CD4-positive, alpha-beta T cell treated with Interleukin-6 at 100 ng/mL for 8 hours (primary cell): ENCODE measurements at places on chromosomes 1 and 21.

DNA sequence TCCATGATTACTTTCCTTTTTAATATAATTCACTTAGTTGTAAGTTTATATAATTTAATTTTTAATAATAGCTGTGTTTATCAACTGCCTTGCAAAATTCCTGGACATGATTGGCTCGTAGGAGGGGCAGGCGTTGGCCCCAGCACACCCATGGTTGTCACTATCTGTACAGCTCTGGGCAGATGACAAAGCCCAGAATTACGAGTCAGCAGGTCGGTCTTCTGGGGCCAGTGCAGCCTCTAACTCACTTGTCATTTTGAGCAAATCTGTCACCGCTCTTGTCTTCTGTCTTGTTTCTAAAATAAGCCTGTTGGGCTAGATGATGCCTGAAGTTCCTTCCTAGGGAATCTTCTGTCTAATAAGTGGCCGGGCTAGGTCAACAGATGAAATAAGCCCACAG lies 21.4 kb upstream of the LRRC38 start:
- no peak for DNase-seq

GRCh38 chr1:183551924-183552323 lies 38.3 kb downstream of the NCF2 start:
- no peak for DNase-seq

DNA sequence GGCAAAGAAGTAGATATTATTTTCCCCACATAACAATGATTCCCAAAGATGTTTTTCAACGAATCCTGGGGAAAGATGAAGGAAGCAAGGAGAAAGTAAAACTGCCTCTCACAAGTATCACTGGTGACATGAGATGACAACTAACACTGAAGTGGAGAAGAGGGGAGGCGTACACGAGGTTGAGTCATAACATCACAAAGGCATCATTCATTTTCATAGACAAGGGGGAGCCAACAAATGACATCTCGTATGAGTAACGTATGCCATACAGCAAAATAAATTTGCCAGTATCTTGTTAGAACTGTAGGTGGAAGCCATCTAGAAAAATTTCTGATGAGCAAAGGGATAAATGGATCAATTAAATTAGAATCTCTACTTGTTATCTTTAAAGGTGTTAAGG lies 56.6 kb downstream of the ATP1B1 start:
- DNase-seq, result no peak

DNA sequence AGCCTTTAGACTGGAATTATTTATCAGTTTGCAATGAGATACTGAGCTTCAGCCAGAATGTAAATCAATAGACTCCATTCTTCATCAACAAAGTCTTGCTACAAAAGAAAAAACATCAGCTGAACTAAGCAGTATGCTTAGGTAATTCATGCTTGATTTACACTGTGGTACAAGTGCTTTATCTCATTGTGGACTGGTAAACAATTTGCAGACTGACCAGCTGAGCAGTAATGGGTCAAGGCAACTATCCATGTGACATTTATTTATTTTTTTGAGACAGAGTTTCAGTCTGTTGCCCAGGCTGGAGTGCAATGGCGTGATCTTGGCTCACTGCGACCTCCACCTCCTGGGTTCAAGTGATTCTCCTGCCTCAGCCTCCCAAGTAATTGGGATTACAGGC lies 39.8 kb upstream of the SYT2 start:
- DNase-seq, result no peak

DNA sequence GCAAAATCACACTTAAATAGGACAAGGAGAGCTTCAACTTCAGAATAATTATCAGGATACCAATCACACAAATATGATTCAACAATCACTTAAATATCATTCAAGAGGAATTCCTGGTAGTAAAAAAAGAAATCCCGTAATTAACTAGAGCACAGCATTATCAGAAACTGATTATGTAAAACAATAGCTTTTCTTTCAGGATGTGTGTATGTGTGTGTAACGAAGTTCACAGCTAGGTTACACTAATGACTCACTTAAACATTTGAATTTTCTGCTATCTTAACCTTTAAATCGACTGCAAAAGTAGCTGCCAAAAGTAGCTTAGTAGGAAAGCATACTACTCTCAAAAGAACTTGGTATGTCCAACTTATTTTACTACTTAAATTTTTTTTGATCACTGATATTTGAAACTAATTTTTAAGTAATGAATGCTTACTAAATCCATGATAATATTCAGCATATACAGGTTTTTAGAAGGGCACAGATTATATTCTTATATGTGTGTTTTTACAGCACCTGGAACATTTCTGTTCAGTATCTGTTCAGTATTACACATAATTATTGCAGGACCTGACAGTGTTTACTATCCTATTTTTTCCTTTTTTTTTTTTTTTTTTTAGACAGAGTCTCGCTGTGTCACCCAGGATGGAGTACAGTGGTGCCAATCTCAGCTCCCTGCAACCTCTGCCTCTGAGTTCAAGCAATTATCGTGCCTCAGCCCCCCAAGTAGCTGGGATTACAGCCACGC lies 4.2 kb downstream of the RERE start:
- no peak for DNase-seq

- no peak for DNase-seq
Observed at GRCh38 chr1:180080439-180080838, 74.2 kb upstream of the QSOX1 start.

DNA sequence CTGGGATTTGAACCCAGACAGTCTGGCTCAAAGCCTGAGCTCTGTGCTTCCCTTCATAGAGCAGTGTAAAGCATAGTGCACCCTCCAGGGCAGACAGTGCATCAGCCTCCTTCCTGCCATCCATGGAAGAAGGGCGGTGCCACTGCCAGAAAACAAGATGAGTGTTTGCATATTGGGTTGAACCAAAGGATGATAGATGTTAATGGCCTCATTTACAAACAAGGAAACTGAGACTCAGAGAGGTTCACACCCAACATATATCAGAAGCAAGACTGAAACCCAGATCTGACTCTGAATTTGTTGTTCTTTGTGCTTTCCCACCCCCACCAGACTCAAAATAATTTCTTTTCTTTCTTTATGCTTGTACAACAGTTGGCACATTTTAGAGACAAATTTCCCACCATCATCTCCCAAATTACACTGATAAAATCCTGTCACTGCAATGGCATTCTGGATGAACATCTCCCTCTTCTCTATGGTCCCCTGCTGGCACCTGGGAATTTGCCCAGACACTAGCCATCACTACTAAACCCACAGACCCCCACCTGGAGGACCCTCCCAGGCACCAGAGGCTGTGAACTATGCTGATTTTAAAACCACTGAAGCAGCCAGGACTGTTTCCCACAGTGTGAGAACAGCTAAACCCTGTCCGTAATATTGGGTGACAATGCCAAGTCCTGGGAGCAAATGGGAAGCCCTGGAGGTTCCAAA lies 45.4 kb upstream of the MPZL1 start:
- no peak for DNase-seq

- no peak for DNase-seq
Observed at GRCh38 chr1:162391790-162392563, 10.4 kb downstream of the C1orf226 start.

GRCh38 chr1:204479387-204480136 lies 15.0 kb downstream of the PIK3C2B start:
- DNase-seq, result no peak

- no peak for DNase-seq
Observed at GRCh38 chr1:204617256-204618147, 68.0 kb downstream of the LRRN2 start.

GRCh38 chr1:109892561-109893368 lies 17.9 kb upstream of the CSF1 start:
- DNase-seq, result no peak

DNA sequence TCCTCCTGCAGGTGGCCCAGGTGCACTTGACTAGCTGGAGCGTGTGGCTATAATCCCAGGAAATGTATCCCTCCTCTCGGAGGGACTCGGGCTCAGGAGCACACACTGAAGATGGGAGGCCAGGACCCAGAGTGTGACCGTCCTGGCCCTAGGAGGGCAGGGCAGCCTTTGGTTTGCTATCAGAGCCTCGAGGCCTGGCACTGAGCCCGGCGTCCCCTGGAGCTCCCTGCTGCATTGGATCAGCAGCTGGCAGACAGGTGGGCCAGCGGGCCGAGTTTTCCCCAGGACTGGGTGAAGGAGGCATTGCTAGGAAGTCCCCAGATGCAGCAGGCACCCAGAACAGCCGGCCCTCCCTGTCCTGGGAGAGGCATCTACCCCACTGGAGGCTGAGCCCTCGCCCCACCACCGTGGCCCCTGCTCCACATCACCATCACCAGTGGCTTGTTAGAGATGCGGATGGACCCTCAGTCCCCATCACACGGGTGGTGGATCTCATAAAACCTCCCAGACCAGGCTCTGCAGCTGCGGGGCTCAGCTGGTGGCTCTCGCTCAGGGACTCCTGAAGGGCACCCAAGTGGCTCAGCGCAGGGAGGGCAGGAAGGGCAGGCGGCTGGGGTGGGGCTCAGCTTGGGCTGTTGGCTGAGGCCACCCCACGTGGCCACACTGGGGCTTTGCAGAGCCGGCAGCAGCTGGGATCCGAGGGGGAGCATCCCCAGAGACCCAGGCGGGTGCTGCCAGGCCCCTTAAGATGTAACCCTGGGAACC lies 32.7 kb upstream of the POFUT2 start:
- DNase-seq, result no peak

DNA sequence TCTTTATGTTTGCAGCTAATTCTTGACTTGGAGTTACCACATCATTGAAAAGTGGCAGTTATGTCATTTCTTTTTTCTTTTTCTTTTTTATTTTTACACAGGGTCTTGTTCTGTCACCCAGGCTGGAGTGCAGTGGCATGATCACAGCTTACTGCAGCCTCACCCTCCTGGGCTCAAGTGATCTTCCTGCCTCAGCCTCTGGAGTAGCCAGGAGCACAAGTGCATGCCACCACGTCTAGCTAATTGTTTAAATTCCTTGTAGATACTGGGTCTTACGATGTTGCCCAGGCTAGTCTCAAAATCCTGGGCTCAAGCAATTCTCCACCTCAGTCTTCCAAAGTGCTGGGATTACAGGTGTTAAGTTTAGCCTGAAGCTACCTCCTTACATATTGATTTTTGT lies 52.1 kb upstream of the KANK4 start:
- no peak for DNase-seq

DNA sequence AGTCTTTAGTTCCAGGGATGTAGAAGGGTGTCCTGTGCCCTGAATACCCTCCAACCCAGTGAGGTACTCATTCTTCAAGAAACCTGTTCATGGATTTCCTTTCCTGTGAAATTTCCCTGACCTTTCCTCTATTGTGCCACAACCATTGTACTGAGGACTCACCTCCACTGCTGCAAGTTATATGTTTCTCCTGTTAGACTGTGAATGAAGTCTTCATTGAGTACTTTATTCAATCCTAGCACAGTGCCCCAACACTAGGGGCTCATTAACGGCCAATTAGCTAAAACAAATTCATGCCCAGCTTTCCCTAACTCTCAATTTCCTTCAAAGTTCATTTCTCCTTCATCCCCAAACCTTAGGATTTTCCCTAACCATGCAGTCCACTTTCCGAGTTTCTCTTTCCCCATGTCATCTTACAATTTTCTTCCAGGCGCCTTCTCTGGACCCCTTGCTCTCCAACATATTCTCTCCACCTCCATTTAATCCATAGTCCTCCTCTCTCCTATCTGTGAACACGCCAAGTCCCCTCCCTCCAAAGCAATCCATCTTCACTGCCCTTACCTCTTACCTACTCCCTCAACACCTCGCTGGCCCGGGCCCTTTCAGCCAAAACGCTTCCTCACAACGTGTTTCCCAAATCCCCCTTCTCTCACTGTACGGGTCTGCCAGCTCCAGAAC lies 1.3 kb downstream of the TRIM33 start:
- DNase-seq, result no peak

GRCh38 chr1:41427916-41428737 lies 56.4 kb downstream of the EDN2 start:
- DNase-seq, result no peak

- no peak for DNase-seq
Observed at GRCh38 chr21:37711836-37712568, 204.3 kb downstream of the KCNJ6 start.

DNA sequence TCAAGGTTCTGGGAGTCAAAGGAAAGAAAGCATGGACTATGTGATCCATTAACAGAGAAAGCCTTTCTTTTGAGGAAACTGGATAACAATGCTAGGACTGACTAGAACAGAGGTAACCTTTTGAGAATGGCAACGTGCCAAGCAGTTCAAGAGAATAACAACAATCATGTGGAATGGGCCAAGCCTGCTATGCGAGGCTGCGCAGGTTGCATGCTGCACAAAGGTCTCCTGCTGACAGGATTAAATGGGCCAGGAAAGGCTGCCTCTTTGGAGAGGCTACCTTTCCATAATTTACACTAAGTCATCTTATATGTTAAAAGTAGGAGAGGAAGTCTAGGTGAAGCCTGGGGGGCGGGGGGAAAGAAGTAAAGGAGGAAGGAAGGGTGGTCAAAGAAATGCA lies 5.8 kb downstream of the PCNX2 start:
- no peak for DNase-seq

DNA sequence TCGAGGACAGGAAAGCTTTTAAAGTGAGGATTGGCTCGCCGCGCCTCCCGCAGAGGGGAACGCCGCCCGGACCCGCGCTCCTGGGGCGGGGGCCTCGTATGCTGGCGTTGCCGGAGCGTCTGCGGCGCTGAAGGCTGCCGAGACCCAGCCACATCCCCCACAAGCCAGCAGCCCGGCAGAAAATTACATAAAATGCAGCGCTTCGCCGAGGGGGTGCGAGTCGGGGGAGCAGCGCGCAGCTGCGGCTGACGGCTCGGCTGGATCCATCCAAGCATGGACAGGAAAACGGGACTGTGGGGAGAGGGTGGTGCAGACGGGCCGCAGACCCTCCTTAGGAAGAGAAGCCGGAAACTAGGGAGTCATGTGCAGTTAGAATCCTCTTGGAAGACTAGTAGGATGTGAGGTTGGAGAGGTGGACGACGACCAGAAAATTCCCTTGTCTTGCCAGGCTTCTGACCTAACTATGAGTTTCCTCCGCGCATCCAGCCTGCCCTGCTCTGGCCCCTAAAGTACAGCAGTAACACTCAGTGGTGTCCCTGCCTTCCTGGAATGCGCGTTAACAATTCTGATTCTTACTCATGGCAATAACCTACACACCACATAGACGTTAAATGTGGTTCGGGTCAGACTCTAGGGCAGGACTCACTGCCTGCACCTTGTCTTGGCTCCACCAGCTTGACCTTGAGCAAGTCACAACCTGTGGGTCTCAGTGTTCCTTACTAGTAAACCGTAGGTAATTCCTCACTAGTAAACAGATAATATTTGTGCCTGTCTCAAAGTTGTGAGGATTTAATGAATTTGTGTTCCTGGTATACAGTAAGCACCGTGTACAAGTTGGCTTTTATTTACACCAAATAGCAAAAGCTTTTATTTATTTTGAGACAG lies 953 bp upstream of the BRWD1 start:
- DNase-seq, result peak; percentile 34

- DNase-seq, result no peak
Observed at GRCh38 chr1:151935894-151936602, 26.7 kb upstream of the THEM4 start.

DNA sequence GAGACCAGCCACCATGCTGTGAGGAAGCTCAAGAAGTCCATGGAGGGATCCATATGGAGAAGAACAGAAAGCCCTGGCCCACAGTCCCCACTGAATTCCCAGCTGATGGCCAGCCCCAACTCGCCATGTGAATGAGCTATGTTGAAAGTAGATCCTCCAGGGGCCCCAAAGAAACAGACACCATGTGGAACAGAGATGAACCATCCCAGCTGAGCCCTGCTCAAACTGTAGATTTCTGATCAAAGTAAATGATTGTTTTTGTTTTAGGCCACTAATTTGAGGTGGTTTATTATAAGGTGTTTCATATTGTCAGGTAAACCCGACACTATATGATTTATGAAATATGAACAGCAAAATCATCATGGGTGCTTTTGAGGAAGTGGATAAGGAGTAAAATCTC lies 32.8 kb downstream of the SYT2 start:
- no peak for DNase-seq
